ENCODE measurements at places on chromosomes 2 and 18.

- DNase-seq: no peak
Measured at GRCh38 chr2:86304416-86304815, 33.0 kb downstream of the REEP1 start.

GRCh38 chr2:72864500-72864899, 22.7 kb upstream of the SPR start:
- DNase-seq: peak; percentile 73

GRCh38 chr2:183024339-183025095, 13.7 kb downstream of the NCKAP1 start:
- DNase-seq: peak; percentile 53

DNA sequence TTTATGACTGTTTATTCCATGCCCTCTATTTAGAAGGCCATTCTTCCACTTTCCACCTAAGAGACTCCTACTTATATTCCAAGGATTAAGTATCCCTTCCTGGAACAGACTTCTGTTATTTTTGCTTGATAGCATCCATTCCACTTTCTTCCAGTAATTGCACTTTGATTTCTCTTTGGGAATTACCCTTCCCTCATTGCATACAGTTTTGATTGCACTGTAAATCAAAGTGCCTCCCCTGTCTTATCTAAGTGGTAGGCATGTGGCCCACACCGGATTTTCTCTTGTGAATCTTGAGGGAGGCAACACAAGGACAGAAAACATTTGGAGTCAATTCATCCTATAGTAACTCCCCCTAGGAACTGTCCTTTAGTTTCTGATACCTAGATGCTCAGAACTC, 120.4 kb downstream of the PDE11A start:
- DNase-seq: no peak

DNA sequence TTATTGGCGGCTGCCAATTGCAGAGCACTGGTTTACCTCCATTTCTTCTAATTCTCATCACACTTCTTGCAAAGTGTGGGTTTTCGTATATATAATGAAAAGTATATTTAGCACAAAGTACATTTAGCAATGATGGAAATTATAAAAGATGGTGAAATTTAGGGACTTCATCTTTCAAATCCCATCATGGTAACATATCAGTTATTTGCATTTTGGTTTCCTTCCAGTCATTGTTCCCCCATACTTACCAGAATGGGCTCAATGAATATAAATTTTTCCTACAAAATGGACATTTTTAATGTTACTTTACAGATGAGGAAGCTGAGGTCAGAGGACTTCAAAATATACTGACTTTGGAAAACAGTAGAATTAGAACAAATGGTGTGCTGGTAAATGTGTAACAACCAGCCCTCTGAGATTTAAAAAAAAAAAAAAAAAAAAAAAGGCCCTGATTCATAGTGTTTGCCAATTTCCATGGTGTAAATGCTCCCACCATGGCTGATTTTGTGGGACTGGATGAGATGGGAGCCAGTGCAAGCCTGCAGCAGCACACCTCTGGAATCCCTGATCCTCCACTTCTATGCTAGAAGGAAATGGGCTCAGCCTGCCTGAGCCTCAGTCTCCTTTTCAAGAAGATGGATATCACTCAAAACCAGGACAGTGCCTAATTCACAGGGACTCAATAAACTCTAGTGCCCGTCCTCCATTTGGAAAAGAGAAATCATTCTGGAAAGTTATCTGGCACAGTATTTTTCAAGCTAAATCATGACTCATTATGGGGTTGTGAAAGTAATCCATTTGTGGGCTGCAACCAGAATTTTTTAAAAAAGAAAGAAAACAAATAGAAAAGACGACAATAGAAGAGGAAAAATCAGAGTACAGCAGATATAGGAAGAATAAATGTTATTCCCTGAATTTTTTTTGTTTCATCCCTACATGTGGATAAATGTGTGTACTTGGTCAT, 34.0 kb downstream of the LBH start:
- DNase-seq: peak; percentile 50

DNA sequence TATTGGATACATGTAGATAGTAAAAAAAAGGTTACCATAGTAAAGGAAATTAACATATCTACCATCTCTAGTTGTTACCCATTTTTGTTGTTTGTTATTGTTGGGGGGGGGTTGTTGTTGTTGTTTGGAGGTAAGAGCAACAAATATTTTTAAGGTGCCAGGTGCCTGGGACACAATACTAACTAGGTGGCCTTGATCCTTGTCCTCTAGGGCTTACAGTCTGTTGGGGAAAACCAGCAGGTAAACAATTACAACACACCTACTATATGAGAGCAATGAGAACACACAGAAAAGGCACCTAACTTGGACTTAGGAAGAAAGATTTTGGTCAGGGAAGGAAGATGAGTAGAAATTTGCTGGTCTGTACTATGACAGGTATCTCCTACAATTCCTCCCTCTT, 46.3 kb downstream of the SCN9A start:
- DNase-seq: no peak

GRCh38 chr2:172710584-172711047, 25.0 kb upstream of the RAPGEF4 start:
- peak; percentile 82 for DNase-seq

DNA sequence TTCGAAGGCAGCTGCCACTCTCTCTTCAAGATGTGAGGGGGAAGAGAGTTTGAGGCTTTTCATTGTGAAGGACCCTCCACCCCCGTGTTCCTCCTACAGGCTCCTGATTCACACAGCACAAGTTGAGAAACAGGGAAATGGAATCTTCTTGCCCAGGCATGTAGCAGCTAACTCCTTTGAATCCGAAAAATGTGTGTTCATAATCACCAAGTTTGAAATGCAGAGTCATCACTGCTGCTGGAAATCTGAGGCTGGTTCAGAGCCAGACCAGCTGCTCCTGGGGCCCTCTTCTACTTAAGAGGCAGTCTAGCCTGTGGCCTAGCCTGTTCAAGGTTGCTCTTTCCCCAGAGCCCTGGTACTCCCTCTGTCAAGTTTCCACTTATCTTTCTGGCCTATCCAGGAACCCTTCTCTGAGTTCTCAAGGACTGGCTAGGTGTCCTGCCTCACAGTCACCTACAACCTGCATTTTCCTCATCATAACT, 166.4 kb downstream of the TMEM247 start:
- peak; percentile 91 for DNase-seq

Measured in HCEC 1CT (cell line).